ENCODE measurements at places on chromosomes 12 and 14.

- DNase-seq = no peak
Observed at GRCh38 chr14:91302391-91302790, 57.9 kb upstream of the GPR68 start.

DNA sequence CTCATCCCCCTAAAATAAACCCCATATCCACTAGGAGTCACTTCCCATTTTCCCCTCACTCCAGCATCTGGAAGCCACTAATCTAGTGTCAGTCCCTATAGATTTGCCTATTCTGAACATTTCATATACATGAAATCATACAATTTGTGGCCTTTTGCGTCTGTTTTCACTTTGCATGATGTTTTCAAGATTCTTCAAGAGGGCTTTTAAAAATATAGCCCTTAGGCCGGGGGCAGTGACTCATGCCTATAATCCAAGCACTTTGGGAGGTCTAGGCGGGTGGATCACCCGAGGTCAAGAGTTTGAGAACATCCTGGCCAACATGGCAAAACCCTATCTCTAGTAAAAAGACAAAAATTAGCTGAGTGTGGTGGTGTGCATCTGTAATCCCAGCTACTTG lies 104.7 kb downstream of the VEZT start:
- DNase-seq = no peak

- DNase-seq = no peak
Observed at GRCh38 chr12:124401704-124402221, 106.9 kb downstream of the RFLNA start.

DNA sequence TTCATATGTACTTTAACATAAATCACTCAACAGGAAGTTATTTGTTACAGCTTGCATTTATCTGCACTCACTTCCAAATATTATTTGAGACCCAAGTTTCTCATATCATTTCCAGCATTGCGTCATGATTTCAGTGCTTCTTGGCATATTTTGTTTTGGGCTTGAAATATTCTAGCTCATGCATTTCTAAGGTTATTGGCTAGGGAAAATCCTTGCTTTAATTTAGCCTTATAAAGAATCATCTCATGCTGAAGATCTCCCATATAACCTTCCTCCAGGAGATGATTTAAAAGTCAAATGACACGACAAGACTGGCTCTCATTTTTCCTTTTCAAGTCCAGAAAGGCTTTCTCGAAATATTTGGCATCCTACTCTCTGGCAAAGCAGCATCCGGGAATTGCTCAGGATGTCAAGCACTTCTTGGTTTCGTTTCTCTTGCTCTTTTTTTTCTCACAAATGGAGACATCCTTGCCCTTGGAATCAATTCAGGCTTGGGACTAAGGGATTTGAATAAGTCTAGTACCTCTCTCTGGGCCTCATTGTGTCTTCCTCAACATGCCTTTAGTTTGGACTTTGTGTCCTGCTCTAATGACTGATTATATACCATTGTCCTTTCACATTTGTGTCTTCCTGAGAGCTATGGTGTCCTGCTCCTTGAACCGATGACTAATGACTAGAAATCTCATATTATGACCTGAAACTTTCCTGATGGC lies 295.0 kb downstream of the RMST start:
- DNase-seq = no peak

- DNase-seq = no peak
Observed at GRCh38 chr12:68292151-68292943, 38.9 kb upstream of the IL22 start.

GRCh38 chr12:95760371-95760770 lies 30.2 kb downstream of the NTN4 start:
- DNase-seq = no peak

GRCh38 chr12:65585648-65586602 lies 238.4 kb upstream of the HMGA2 start:
- no peak for DNase-seq

DNA sequence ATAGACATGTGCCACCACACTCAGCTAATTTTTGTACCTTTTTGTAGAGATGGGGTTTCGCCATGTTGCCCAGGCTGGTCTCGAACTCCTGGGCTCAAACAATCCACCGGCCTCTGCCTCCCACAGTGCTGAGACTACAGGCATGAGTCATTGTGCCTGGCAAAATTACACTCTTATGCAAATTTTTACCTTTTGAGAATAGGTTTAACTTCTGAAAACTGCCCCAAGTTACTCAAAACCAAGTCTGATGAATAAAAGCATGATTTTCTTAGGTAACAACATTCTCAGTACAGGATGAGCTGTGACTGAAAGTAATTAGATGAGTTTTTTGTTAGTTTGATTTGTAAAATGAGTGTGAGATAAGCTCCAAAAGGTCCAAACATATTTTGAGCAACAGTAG lies 166.0 kb downstream of the RPS29 start:
- DNase-seq = no peak

- DNase-seq = no peak
Observed at GRCh38 chr12:114888928-114889584, 205.1 kb upstream of the TBX3 start.

DNA sequence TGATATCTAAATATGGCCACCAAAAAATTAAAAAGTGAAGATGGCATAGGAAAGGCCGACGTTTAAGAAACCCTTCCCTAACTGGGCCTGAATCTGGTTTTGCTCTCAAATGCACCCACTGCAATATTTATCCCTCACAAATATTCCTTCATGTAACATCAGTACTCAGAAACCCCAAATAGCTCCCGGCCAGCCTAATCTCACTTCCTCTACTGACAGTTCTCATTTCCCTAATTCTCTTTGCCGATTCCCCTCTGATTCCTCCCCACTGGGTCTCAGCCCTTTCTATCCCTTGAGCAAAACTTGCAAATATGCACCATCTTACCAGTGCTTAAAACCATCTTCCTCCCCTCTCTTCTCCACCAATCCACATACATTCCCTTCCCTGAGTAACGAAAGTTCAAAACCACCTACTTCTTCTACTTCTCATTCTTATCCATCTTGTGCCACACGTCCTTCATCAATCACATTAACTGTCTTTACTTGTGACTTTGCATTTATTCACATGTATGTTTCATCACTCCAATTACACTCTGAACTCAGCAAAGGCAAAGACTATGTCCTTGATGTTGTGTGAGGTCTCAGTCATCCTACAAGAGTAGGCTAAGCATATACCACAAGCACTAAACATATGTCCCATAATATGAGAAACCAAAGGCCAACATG lies 23.1 kb downstream of the KCNK10 start:
- DNase-seq = no peak

- no peak for DNase-seq
Observed at GRCh38 chr14:64444984-64445845, 20.1 kb upstream of the AKAP5 start.

- no peak for DNase-seq
Observed at GRCh38 chr14:36057452-36058116, 118.9 kb downstream of the PTCSC3 start.

- no peak for DNase-seq
Observed at GRCh38 chr12:50186681-50187080, 19.5 kb upstream of the CERS5 start.

DNA sequence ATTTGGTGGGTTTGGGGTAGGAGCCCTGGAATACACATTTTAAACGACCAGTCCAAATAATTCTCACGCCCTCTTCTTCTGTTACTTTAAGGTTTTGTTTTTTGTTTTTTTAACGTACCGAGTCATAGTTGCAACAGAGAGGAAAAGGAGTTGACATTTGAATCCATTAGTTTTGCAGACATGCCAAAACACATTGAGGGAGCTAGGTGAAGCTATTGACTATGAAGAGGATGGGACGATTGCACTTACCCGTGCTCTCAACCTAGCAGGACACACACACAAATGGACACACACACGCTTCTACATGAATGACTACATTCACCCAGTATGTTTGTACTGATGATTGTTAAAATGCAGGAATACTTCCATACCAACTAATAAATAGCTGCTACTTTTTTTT lies 54.3 kb upstream of the CIT start:
- DNase-seq = no peak

DNA sequence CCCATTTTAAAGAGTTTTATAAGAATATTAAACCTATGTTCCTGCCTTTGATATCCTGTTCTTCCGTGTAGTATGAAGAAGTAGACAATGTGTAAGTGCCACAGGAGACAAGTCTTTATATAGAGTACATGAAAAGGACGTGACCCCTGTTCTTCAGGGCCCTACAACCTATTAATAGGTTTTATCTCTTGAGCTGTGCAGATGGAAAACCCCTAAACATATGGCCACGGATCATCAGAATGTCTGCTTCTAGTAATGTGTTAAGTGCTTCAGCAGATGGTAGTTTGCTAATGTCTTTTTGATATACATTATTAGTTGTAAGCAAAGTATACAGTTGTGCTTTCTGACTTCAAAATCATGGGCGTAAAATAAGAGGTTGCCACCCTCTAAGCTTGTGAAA lies 228.5 kb downstream of the PTPRO start:
- no peak for DNase-seq

DNA sequence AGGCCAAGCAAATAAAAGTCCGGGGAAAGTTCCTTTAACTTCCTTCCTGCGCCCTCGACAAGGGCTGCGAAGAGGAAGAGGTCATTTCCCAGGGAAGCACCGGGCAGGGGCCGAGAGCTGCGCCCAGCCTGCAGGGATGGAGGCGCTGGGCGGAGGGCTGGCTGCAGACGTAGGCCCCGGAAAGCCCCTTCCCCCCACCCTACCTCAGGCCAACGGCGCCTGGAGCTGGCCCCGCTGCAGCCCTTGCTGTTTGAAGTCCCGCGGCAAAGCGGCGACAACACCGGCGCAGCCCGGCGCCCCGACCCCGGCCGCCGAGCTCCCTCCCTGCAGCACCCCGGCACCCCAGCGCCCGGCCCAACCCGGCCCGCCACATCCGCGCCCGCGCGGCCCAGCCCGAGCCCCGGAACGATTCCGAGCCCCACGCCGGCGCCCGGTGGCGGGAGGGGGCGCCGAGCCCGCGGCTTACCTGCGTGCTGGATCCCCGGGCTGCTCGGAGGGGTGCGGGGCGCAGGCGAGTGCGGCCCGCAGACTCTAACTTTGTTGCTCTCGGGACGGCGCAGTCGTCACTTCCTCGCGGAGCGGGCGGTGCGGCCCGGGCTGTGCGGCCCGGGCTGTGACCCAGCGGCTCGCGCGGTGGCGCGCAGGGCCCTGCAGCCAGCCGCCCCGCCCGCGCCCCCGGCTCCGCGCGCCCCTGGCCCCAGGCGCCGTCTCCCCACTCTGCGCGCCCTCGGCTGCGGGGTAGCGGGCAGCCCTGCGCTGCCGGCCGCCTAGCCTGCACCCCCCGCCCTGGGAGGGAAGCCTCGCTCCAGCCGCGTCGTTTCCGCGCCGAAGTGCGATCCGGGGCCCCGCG lies 64.8 kb upstream of the PTGR2 start:
- DNase-seq = peak; percentile 41

DNA sequence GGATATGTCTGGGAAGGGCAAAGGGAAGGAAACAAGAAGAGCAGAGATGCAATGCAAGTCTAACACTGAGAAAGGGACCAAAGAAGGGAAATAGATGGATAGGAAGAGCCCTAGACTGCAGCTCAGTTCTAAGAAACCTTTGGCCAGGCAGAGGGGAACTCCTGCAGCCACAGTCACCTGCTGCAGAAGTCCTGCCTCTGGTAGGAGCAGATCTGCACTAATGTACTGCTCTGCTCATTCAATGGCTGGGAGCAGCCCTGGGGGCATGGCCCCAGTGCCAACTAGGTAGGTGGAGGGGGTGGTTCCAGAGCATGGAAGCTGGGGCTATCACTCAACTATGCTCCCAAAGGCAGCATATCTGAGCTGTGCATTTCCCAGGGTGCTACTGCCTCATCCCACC lies 388.9 kb downstream of the PCNX1 start:
- no peak for DNase-seq

- DNase-seq = peak; percentile 21
Observed at GRCh38 chr12:91877456-91878235, 268.0 kb downstream of the BTG1 start.

GRCh38 chr12:128797119-128798118 lies 26.3 kb downstream of the SLC15A4 start:
- DNase-seq = no peak

- DNase-seq = no peak
Observed at GRCh38 chr12:133010657-133011297, 24.6 kb downstream of the ZNF26 start.

- no peak for DNase-seq
Observed at GRCh38 chr14:31080056-31080455, 53.9 kb upstream of the STRN3 start.

DNA sequence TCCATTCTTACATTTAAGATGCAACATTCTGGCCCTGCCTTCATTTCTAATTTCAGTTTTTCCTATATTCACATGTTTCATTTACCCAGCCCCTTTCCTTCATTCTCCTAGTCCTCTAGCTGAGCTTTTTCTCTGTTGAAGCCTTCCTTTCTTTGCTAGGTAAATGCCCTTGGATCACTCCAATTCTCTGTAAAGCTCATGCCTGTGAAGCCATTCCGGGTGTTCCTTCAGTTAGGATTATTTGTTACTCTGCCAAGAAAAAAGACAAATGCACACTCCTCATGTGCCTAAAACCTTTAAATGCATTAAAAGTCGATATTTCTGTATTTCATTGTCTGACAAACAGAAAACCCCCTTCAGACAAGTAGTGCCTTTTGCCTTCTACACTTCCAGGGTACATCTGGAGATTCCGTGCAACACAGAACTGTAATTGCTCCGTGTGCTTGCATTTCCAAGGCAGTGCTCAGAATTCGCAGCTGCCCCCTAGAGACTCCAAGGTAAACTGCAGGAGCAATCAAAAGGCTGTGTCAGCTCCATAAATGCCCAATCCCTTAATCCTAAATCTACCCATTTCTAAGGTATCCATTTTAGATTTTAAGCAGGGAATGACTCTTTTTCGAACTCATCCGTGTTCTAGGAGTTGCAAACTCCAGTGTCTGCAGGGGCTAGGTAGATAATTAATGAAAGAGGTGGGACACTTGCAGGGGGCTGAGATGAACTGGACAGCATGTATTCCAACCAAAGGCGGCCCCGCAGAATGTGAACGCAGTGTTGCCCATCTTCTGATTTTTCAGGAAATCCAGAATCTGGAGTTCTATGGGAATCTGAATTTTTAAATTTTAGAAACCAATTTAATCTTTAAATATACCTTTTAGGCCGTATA lies 320.2 kb downstream of the GRIN2B start:
- DNase-seq = no peak

DNA sequence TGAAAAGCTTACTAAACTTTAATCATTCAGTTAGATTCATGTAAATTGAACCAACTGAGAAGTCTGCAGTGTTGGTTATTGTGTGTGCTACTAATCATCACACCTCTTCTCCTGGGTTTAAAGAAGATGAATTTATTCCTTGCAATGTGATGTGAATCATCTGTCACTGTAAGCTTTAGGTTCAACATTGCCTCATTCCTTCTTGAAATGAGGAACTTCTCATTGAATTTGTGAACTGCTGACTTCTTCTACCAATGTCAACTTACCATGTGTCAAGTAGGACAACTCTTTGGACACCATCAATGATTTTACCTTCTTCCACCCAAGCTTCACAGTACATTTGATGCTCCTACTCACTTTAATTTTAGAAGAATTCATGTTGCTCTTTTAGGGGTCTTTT lies 17.4 kb upstream of the PRB2 start:
- no peak for DNase-seq

DNA sequence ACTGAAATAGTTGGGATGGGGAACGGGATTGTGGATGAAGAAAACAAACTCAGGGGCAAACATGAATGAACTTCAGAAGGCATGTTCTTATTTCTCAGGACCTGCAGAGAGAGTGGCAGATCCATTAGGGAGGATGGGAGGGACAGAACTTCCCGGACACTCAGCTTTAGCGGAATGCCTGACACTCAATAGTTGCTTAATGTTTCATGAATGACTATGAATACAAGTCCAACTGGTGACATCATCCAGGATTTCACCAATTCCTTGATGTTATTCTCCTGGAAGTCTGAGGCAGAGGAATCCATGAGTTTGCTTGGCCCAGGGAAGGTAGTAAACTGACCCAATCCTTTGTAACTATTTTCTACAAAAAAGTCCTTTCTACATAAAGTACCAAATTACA lies 37.8 kb upstream of the LRRC10 start:
- no peak for DNase-seq

Data from activated CD4-positive, alpha-beta T cell treated with anti-CD3 and anti-CD28 coated beads for 1 hour (primary cell).